ENCODE measurements at places on chromosomes 16 and 17. TPM values are rescaled to one million over a fixed set of nuclear protein-coding genes. Genes with fewer than 3 reads are reported as not detected.

The ZNF423 gene
- 32.7 TPM for polyA plus RNA-seq

The GPATCH8 gene
- 21.4 TPM for polyA plus RNA-seq

The SOCS1 gene
- 2.2 TPM for polyA plus RNA-seq

The TP53TG3F gene
- 1.7 TPM for polyA plus RNA-seq

The ZP2 gene
- polyA plus RNA-seq, result not detected

The PRAC1 gene
- polyA plus RNA-seq, result not detected

The ZNF668 gene
- polyA plus RNA-seq, result 13.8 TPM

The MT1M gene
- 33.3 TPM for polyA plus RNA-seq

The GPR142 gene
- 0.51 TPM for polyA plus RNA-seq

The TMEM219 gene
- polyA plus RNA-seq, result 244 TPM

The MMP28 gene
- 8.9 TPM for polyA plus RNA-seq

The TPSAB1 gene
- not detected for polyA plus RNA-seq

- no peak for DNase-seq
These were observed 85.3 kb upstream of the LGALS9 start for GRCh38 chr17:27545562-27546229.

DNA sequence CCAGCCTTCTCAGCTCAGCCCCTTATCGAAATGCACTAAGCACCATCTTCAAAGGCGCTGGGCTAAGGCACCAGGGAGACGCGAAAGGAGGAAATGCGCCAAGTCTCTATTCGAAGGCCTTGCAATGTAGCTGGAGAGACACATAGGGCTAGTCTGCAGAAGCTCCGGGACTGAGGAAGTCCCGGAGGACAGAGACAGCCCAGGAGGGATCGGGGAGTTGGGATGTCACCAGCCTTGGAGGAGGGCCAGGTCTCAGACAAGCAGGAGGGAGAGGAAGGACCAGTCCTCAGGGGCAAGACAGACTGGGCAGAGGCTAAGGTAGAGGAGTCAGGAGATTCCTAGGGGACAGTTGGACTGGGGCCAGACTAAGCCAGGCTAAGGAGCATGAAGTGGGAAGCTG lies 8.5 kb downstream of the C17orf100 start:
- no peak for DNase-seq

- DNase-seq, result no peak
These were observed 8.9 kb downstream of the BAIAP2 start for GRCh38 chr17:81043725-81044427.

- DNase-seq, result no peak
These were observed 26.3 kb downstream of the MYLK3 start for GRCh38 chr16:46721885-46722284.

DNA sequence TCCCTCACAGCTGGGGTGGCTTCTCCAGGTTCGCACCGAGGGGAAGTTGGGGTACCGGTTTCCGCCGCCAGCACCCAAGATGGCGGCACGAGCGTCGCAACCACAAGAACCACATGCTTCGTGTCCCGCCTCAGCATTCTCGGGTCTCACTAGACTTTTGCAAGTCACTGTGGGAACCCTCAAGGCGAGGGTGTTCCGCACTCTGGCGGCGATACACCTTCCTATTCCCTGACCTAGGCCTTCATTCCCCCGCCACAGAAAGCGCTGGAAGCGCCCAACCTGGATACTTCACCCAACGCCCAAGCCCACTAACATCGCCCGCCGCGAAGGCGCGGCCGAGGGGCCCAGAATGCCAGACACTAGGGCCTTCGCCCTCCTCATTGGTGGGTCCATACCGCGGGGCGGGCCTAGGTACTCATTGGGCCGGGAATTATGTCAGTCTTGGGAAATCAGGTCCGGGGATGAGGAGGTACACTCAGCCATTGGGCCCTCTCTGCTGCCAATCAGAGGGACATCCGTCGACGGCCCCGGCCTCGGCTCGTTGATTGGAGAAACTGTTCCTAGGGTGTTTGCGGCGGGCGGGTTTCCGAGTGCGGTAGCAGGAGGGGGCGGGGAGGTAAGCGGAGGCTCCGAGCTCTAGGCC lies at the start of gene NFE2L1:
NFE2L1 (plus strand) TSS at position 619 of the 643 bp plus-strand sequence. CDS start 2,760 bp downstream, outside the sequence.
- DNase-seq, result peak; percentile 100

DNA sequence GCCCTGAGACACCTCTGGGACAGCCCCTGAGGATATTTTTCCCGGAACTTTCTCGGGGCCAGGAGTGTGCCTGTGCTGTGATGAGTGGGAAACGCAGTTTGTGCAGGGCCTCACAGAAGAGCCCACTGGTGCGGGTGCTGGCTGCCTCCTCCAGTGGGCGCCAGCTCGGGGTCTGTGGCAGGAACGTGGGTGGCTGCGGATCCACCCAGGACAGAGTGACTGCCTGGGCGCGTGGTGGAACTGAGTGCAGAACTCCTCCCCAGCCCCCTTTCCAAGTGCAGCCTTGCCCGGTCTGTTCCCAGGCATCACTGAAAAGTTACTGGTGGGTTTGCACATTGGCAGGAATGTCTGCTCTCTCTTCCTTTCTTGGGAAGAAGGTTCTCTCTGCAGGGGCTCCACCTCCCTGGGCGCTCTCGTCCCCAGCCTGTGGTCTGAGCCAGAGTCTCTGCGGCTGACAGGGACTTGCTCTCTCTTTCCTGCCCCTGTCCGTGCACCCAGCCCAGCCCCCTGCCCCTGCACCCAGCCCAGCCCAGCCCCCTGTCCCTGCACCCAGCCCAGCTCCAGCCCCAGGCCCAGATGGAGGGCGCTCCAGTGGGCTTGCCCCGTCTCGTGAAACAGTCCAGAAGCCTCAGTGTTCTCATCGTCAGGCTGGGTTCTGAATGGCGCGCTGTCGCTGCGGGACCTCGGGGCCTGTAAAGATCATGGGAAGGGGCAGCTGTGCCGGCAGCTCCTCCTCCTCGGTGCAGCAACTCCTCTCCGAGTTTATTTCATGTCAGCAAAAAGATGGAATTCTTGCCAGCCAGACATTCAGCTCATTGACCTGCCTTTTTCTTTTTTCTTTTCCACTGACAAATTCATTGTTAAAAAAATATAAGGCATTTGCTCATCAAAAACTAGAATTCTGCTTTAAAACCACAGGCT lies 117.5 kb downstream of the BANP start:
- DNase-seq, result no peak

DNA sequence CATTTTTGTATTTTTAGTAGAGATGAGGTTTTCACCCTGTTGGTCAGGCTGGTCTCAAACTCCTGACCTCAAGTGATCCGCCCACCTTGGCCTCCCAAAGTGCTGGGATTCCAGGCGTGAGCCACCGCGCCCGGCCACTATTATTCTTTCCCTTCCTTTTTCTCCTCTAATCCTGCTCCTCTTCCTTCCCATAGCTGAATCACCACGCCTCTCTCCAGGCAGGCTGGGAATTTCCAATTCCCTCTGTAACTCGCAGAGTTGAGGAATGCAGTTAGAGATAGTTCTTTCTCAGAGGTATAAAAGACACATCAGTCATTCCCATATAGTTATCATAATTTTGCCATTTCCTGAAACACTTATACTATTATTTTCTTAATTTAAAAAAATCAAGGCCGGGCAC lies 11.2 kb downstream of the METTL16 start:
- no peak for DNase-seq

GRCh38 chr17:76208120-76208519 lies 32.2 kb downstream of the RNF157 start:
- no peak for DNase-seq

DNA sequence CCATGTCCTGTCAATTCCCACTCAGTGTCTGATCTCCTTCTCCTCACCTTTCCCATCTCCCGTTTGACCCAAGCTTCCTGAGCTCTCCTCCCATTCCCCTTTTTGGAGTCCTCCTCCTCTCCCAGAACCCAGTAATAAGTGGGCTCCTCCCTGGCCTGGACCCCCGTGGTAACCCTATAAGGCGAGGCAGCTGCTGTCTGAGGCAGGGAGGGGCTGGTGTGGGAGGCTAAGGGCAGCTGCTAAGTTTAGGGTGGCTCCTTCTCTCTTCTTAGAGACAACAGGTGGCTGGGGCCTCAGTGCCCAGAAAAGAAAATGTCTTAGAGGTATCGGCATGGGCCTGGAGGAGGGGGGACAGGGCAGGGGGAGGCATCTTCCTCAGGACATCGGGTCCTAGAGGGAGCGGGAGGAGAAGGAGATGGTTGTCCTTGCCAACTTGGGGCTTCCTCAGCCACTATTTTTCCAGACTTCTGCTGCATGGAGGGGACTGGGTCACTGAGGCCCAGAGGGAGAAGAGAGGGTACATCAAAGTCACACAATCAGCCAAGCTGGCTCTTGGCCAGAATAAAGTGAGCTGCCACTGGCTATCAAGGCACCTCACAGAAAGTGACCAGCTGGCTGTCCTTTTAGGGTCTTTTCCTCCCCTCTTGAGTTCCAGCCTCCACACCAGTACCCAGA lies 1.9 kb upstream of the TBC1D10B start:
- DNase-seq, result no peak
